ENCODE measurements at places on chromosomes 16 and 17.

GRCh38 chr17:38606646-38607611, 1.2 kb upstream of the SRCIN1 start:
- DNase-seq: no peak

DNA sequence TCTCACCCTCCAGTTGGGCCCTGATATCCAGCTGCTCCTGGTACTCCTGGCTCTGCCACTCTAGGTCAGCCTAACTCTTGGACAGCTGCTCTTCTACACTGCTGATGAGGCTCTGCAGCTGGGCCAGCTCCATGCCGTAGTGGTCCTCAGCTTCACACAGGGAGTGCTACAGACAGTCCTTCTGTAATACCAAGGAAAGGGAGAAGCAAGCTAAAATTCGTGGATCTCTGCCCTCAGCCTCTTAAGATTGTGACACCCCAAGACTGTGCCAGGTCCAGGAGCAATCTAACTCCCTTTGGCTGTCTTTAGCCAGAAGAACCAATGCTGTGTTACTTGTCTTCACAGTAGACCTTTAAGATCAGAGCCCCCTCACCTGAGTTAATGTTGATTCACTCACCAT, 7.7 kb upstream of the KRT38 start:
- no peak for DNase-seq

GRCh38 chr16:50940275-50940854, 198.5 kb downstream of the CYLD start:
- no peak for DNase-seq

- peak; percentile 41 for DNase-seq
These were observed 124.1 kb upstream of the TNRC6C start for GRCh38 chr17:77834170-77835115.

DNA sequence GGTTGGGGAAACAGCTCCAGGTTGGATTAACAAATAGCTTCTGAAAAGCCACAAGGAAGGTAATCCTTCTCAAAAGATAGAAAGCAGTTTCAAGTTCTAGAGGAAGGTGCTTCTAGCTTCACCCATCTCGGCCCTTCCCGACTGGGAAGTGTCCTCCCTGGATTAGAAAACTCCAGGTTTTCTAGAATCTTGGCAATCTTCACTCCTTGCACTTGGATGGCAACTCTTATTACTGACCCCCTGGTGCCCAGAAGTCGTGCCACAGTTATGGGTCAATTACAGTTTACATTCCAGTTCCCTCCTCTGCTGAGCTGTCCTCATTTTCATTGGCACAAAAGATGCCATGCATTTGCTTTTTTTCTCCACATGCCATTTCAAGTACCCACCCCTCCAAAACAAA, 65.6 kb downstream of the SMG6 start:
- no peak for DNase-seq

DNA sequence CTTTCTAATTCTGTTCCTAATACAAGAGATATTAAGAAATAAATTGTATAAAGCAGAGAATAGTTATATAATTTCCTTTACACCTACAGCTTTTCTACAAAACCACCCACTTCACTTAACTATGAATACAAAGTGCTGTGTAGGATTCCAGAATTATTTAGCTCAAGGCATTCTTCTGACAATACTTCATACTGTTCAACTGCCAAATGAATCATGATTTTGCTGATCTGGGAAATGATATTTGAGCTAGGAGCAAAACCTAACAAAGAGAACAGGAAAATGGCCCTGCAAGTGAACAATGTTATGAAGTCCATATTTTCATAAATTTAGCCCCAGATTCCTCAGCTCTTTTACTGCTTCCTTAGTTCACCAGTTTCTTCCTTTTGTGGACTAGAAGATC, 12.9 kb downstream of the BBS2 start:
- no peak for DNase-seq

DNA sequence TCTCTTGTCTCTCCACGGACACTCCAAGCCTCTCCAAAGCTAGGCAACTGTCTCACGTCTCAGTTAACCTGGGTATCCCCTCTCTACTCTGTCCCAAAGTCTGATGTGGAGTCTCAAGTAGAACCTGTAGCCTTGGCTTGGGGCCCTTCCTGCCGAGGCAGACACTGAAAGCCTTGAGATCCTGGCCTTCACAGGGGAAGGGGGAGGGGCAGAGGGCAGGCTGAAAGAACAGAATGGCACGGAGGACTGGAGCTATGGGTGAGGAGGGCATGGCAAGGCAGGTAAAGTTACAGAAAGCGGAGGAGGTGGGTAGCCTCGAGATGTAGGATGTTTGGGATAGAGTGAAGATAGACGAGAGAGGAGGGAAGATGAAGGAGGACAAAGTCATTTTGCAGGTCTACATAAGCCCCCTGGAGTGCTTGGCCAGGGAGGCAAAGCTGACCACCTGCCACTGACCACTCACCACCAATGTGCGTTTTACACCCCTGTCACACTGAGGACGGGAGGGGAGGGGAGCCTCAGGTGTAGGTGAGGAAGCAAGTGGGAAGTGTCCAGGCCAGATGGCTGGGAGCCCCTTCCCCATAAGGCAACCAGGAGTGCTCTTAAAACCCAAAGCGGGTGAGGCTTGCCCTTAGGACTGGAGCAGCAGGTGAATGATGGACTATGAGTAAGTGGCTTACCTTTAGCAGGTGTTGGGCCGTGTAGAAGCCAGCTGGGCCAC, 1.3 kb downstream of the FDXR start:
- DNase-seq: no peak

GRCh38 chr17:64498308-64499203, 1.7 kb upstream of the POLG2 start:
- DNase-seq: no peak

- no peak for DNase-seq
These were observed 29.6 kb downstream of the COG4 start for GRCh38 chr16:70493802-70494201.
